ENCODE measurements at places on chromosomes 7 and 10.
A peak's percentile ranks its signal among the peaks of the same experiment; 100 is the strongest.

- no peak for DNase-seq
Measured at GRCh38 chr10:110274072-110274627, 30.6 kb downstream of the SMNDC1 start.

- no peak for DNase-seq
Measured at GRCh38 chr7:184294-185264, 7.8 kb upstream of the FAM20C start.

- DNase-seq = no peak
Measured at GRCh38 chr10:6101181-6101580, 12.3 kb downstream of the RBM17 start.

- no peak for DNase-seq
Measured at GRCh38 chr10:13036841-13037240, 35.3 kb upstream of the CCDC3 start.

DNA sequence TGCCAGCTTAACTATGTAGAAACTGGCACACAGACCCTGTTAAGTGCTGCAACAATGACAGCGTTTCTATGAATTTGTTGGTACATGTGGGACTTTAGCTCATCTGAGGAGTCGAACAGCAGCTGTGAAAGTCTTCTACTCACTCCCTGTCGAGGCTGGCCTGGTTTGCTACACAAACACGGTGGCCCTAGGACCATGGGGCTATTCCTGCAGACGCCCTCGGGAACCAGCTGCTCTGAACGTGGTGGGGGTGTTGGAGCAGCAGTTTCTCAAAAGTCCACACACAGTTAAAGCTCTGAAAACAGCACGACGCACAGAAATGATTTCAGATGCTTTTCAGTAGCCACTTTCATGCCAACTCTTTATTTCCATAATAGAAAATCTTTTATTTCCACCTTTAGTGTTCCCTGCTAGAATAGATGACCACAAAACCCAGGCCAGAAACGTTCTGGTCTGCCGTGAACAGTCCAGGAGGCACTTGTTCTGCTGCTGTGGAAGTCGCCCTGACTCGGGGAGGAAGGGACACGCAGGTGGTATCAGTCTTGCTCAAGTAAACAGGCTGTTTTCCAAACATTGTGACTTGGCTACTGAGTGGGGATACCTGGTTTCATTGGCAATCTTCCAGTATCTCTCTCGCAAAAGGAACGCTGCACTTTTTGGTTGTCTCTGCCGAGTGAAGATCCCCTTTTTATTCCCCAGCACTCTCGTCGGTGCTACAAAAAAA is 21.5 kb downstream of the GUSB start:
- no peak for DNase-seq

DNA sequence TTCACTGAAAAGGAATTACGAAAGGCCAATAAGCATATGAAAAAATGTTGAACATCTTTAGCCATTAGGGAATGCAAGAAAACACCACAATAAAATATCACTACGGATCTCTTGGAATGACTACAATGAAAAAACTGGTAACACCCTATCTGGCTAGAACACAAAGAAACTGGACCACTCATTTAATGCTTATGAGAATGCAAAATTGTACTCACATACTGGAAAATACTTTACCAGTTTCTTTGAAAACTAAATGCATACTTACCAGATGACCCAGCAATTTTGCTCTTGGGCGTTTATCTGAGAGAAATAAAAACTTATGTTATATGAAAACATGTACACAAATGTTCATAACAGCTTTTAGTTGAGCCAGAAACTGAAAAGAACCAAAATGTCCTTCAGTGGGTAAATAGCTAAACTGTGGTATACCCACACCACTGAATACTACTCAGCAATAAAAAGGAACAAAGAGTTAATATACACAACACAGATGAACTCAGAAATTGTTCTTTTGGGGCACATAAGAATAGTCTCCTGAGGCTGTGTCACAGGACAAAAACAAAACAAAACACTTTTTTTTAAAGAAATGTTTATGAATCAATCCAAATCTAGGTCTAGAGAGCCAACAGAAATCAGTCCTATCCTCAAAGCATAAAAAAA is 23.5 kb downstream of the CNOT4 start:
- no peak for DNase-seq

DNA sequence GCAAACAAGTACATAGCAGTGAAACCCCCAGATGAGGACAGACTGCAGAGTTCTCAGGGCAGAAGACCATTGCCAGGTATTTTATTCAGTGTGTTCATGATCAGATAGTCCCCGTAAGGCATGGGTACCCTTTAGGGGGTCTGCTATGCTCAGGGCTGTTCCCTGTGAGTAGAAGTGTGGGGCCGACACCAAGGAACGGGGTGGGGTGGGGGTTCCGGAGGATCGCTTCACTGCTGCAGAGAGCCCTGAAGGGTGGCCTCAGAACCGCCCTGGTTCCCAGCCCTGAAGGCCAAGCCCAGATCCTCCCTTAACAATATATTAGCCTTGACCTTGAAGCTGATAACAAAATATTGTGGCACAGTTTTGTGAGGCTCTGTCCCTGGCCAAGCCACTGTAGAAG is 89.6 kb downstream of the ACTR3B start:
- DNase-seq = no peak

GRCh38 chr10:84293574-84294016 is 34.8 kb upstream of the CCSER2 start:
- no peak for DNase-seq

DNA sequence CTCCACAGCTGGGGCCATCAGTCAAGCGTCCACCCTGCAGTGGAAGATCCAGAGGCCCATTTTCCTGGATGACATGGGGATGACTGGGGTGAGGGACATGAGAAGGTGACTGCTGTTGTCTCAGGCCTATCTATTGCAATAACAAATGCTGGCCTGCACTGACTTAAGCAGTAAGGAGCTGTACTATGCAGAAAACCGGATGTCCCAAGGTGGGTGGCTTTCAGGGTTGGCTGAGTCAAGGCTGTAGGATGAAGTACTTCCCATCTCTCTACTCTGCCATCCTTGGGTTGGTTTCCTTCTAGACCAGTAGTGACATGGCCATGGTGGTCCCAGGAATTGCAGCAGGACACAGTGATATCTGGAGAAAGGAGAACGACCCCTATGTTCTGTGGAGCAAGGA is 48.1 kb downstream of the NEURL1 start:
- no peak for DNase-seq

DNA sequence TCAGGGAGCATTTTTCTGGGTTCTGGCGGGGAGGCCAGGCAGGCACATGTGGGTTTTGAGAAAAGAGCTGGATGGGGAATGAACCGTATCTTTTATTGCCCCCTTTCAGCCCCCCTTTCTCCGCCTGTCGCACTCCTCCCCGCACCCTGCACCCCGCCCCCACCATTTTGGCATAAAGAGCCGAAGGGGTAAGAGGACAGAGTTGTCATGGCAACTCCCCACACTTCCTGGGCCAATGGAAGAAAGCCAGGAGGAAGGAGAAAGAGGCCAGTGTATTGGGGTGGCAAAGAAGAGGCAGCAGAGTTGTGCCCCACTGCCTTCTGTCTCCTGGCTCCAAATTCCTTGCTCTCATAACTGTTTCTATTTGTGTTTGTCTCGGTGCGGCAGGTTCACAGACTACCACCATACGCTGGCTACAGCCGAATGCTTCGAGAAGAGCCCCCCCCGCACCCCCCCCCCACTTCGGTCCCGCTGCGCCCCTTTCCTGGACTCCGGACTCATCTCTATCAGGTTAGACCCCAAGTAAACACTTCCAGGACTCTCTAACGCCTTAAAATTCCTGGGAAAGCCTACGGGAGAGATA is 3.4 kb downstream of the KCNIP2 start:
- no peak for DNase-seq

GRCh38 chr10:34732926-34733325 is 82.2 kb downstream of the PARD3 start:
- DNase-seq = peak; percentile 34

DNA sequence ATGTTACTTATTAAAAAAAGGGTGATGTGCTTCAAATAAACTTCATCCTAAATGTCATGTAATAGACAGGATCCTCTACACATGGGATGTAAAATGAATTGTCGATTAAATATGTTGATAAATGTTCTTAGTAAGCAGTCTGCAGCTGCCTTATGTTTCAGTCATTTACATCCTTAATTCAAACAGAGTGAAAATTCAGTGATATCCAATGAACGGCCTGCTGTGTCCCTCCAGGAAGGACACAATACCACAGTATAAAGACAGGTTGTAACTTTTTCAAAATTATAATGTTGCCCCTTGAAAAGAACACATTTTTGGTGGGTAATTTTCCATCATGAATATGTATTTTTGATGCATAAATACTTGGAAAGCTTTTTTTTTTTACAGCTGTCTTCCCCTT is 266.5 kb upstream of the SEMA3A start:
- DNase-seq = no peak

DNA sequence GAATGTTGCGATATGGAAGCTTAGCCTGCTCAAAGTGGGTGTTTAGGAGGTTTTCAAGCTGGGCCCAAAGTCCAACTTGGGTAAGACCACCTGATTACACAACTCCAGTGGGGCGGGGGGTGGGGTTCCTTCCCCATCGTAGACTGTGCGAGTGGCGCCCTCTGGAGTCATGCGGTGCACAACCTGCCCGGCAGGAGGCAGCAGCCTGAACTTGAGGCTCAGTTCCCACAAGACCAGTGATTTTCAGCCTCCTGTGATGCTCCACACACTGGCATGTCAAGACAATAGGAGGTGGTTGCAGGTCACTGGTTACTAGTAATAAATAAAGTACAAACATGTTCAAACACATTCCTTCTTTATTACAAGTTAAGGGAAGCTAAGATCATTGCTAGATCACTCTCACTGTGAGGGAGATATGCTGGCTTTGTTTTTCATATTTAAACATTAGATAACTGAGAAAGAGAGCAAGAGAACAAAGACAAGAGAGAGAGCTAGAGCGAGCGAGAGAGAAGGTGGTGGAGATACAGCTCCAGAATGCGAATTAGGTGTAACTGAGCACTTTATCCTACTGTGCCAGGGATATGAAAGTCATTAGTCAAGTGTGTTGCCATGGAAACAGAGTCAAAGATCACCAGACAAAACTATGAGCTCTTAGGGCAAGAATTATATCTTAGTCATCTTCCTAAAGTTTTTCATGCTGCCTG is 97.4 kb upstream of the BMPER start:
- peak; percentile 20 for DNase-seq

DNA sequence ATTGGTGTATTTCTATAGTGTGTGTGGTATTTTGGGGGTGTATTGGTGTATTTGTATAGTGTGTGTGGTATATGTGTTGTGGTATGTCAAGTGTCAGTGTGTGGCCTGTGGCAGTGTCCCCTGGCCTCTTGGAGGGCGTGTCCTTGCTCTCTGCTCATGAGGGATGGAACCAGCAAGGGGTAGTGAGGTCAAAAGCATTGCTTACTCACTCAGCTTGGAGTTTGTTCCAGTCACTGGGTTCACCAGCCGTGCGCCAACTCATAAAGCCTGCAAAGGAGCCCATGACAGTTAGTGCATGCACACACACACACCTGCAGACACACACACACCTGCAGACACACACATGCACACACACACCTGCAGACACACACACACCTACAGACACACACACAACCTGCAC is 4.3 kb upstream of the TRPV6 start:
- no peak for DNase-seq

DNA sequence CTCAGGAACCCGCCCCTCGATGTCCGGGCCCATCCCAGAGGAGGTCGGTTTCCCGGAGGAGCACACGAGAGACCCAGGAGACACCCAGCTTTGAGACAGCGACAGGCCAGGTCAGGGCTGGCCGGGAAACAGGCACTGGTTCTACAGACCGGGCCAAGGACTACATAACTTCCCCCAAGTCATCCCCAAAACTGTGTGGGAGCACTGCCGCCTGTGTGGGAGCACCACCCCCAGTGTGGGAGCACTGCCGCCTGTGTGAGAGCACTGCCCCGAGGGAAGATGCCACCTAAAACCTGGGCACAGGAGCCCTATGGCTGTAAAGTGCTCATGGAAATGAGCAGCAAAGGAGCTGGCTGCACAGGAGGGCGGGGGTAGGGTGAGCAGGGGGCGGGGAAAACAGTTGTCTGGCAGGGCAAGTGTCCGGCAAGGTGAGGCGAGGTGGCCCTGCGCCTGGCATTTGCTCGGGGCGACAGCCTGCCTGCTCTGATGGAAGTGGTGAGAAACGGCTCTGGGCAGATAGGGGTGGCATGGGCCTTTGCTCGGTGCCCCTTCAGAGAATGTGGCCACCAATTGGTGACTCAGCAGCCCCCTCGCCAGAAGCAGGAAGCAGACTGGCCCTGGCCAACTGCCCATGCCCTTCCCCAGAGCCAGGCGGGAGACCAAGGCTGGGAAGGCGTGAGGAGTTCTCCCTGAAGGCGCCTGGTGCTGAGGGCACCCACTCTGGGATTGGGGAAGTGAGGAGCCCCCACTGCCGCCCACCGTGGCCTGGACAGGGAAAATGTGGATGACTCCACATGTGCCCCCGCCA is 26.2 kb downstream of the PAPOLB start:
- DNase-seq = no peak

GRCh38 chr7:2143981-2144595 is 88.7 kb downstream of the MAD1L1 start:
- DNase-seq = no peak

DNA sequence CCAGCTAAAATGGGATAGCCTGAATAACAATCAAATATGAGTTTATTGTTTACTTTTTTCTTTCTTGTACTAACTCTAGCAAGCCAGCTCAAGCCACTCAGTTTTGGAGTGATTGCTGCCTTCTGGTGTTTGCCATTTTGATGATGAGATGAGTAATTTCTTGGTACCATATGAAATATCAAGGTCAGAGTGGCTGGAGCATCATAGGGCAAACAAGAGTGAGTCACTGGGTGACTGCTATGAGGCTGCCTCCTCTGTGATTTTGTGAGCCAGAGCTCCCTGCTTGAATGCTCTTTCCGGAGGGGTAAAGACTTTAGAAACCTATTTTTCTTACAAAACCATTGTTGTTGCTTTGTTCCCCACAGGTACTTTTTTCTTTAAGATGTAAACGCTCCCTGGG is 295.6 kb downstream of the PRKG1 start:
- no peak for DNase-seq

- DNase-seq = no peak
Measured at GRCh38 chr10:101134299-101135127, 3.4 kb downstream of the TLX1 start.

GRCh38 chr7:47979832-47980181 is 392 bp upstream of the HUS1 start:
- no peak for DNase-seq

DNA sequence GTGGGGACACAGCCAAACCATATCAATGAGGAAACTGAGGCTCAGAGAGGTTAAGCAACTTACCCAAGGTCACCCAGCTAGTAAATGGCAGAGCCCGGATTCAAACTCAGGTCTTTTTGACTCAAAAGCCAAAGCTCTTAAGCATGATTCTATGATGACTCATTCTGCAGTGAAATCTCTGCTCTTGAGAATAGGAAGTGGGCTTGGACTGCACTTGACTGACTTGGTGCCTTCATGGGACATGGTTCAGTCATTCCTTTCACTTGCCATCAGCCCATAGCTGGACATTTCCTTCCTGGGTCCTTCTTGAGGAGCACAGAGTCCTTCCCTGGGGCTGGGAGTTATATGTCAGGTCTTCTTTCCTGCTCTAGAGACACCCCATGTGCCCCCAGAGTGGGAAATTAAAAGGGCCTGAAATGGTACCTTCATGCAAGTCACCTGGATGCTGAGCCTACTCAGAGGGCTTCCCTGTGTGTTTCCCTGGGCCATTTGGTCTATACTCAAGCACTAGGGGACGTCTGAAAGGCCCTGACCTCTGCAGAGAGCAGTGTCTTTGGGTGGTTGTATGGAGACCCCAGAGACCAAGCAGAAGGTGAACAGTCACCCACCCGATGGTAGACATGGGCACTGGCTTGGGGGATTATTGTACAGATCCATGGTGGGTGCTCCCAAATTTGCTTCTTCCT is 62.4 kb upstream of the SDK1 start:
- no peak for DNase-seq

Measured in HT-29 (cell line).